Iris pigment epithelial cell (primary cell): ENCODE measurements at places on chromosomes 11 and 22.

DNA sequence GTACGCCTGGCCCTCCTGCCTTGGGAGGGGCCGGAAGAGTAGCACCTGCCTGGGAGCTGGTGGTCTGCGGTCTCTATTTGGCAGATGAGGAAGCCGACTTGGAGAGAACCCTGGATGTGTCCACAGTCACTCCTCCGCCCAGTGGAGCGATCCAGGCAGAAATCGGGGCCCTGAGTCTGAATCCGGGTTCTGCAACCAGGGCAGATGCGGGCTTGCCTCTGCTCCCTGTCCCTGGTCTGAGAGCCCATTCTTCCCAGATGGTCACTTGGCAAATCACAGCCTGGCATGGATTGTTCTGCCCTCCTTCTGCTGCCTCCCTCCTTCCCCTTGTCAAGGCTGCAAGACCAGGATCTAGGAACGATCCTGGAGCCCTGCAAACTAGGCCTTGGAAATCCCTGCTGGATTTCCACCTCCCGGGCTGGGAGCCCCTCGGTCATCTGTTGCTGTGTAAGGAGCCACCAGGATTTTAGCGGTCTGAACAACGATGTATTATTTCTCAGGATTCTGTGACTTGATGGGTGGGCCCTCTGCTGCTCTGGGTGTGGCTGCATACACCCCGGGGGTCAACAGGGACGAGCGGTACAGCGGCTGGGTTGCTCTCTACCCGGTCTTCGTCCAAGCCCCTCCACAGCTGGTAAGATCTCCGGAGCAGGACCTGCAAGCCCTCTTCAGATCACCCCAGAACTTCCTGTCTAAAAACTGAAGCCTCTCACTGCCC, 2.0 kb upstream of the ASCL2 start:
- no peak for DNase-seq

GRCh38 chr11:34758262-34758661, 137.4 kb downstream of the EHF start:
- DNase-seq, result peak; percentile 32

DNA sequence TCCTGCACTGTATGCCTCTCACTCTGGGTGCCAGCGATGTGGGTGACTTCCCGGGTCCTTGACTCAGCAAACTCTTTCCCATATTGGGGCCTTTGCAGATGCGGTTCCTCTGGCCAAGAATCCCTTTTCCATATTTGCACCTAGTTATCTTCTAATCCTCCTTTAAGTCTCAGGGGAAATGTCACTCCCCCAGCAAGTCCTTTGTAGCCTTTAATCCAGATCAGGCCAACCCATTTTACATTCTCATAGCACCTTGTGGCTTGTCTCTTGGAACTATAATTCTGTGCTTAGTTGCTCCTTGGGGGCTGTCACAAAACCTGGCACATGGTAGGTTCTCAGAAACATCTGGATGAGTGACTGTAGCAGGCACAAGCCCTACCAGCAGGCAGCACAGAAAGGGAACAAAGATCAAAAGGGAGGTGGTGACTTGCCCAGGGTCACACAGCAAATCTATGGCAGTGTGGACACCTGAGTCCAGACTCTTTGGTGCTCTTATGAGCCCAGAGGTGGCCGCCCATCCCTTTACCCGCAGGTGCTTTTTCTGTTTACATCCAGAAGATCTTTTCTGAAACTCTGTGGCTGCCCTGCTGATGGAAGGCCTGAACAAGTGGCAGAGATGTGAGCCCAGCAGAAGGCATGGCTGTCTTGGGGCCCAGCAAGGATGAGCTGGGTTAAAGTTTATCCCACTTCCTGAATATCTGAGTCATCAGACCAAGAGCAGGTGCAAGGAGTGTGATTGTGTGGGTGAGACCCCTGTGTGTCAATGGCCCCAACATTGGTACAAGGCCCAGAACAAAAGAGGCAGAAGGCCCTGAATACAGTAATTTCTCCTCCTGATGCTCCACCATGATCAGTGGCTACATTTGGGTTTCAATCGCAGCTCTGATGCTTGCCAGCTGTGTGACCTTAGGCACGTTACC, 78.6 kb upstream of the GRK3 start:
- DNase-seq, result no peak

- peak; percentile 65 for DNase-seq
Measured at GRCh38 chr11:83002053-83002452, 69.6 kb downstream of the RAB30 start.

DNA sequence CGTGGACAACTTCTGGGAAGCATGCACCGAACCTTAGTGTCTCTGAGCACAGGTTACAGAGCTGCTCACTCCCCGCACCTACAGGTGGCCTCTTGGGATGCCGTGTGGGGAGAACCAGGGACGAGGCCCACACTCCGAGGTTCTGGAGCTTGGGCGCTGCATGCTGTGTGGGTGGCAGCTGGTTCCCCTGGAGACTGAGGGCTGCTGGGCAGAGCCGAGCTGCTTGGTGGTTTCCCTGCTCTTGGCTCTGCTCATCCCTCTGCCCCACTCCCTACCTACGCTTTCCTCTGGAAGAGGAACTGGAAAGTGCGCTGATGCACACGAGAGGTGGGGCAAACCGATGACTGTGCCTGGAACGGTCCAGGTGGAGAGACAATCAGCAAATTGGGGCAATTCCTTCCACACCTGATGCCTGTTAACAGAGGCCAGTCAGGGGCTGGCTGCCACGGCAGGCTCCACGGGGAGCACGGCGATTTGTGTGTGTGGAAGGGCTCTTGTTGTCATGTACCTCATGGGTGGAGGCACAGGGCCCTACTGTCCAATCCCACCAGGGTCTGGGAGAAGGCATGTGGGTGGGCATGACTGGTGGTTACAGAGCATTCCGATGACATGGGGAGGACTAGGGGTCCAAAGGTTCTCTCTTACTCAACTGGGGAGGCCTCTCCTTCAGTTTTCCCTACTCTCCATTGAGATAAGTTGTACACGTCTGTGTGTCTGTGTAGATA, 60.9 kb downstream of the ST14 start:
- no peak for DNase-seq

GRCh38 chr22:29625090-29625825, 21.8 kb downstream of the NF2 start:
- DNase-seq, result peak; percentile 86

DNA sequence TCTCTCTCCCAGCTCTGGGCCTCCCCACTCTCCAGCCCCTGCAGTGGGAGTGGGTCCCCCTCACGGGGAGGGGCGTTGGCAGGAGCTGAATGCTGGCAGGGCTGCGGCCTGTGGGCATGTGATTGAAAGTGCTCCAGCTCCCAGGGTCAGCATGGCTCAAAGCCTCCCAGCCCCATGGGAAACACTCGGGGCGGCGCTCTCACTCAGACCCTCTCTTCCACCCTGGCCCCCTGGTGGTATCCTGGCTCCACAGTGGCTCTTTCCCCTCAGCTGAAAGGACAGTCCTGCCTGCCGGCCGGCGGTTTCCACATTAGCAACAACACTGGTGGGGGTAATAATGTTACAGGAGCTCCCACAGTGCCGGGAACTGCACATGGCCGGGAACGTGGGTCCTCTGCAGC, 35.5 kb downstream of the POLR3H start:
- DNase-seq, result no peak

- DNase-seq, result no peak
Measured at GRCh38 chr22:43151251-43152002, at the start of gene TSPO. TSPO (plus strand) TSS chr22:43151559; CDS start chr22:43159239, 7,680 bp downstream.
